ENCODE measurements at places on chromosomes 3 and 15.

GRCh38 chr3:42182555-42182954 is 83.4 kb downstream of the CCK start:
- peak; percentile 4 for DNase-seq

GRCh38 chr3:126828306-126828705 is 124.3 kb downstream of the CHCHD6 start:
- DNase-seq, result no peak

DNA sequence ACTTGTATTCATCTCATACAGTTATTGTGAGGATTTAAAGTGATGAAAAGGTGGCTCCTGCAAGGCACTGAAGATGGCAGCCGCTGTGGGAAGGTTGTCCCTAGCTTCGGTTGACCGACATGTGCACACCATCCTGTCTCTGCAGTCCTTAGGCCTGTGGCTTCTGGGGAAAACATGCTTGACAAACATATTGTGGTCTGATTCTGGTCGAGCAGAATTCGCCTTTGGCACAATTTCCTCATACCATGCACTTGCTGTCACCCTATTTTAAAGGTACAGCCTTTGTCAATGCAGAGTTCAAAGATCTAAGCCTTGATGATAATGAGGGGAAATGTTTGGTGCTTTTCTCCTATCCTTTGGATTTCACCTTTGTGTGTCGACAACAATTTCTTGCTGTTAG is 50.9 kb downstream of the PRICKLE2 start:
- no peak for DNase-seq

GRCh38 chr3:128133273-128133883 is 9.8 kb upstream of the RUVBL1 start:
- DNase-seq, result peak; percentile 15

DNA sequence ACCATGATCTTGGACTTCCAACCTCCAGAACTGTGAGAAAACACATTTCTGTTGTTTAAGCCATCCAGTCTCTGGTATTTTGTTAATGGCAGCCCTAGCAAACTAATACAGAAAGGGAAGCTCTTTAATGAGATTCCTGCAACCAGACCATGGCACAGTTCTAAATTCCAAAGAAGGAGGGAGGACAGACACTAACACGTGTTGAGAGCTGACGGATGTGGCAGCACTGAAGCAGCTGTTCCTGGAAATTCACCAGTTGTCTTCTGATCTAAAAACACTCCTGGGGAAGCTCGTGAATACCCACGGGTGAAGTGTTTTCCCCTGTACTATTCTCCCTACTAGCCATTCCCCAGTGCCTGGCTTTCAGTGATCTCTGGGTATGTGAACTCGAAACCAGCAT is 56.7 kb downstream of the RPL22L1 start:
- no peak for DNase-seq

DNA sequence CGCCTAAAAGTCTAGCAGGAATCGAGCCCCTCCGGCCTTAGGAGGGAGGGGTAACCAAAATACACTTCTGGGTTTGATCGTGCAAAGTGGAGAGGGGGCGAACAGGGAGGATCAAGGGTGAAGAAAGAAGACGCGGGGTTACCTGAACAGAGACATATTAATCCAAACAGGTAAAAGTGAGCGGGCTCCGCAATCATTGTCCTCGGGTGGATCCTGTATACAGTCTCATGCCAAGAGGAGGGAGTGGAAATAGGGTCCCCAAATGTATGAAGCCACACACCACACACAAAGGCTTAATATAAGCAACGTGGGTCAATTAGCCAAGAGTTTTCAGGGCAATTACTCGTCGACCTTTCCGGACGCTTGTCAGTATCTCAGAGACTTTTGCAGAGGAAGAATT is 749.5 kb downstream of the ROBO1 start:
- DNase-seq, result no peak

DNA sequence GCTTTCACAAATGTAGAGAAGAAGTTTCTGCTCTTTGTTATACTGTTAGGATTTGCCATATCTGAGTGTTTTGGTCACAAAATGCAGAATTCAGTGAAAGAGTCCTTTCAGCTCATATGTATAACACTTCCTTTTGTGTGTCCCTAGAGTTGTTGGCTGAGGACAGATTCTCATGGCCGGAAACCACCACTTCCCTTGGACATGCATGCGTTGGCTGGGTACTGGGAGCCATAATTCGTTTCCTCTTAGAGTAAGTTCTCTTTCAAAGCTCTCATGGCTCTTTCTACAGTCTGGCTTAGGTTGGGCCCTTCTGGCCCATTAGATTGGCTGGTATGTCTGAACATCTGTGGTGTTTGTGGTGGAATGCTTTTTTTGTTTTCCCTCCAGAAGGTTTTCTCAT is 298.5 kb downstream of the DIPK2A start:
- DNase-seq, result no peak

DNA sequence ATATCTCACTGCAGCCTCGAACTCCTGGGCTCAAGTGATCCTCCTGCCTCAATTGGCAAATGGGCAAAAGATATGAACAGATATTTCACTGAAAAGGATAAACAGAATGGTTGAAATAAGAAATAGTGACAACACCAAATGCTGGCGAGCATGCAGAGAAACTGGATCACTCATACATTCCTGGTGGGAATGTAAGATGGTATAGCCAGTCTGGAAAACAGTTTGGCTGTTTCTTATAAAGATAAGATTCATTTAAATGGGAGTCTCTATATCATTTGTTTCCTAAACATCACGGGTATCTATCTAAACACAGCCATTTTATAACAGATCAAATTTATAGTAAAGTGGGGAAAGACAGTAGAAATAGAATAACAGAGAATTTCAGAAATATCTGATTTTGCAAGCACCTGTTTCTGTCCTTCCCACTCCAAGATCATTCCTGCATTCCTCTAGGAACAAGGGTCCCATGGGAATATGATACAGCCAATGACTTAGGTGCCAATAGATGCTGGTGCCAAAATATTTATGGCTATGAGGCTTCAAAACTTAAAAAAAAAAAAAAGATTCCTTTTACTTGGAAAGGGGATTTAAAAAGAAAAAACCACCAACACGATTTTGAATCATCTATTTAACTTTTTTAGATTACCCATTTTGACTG is 9.9 kb upstream of the TFDP2 start:
- no peak for DNase-seq

DNA sequence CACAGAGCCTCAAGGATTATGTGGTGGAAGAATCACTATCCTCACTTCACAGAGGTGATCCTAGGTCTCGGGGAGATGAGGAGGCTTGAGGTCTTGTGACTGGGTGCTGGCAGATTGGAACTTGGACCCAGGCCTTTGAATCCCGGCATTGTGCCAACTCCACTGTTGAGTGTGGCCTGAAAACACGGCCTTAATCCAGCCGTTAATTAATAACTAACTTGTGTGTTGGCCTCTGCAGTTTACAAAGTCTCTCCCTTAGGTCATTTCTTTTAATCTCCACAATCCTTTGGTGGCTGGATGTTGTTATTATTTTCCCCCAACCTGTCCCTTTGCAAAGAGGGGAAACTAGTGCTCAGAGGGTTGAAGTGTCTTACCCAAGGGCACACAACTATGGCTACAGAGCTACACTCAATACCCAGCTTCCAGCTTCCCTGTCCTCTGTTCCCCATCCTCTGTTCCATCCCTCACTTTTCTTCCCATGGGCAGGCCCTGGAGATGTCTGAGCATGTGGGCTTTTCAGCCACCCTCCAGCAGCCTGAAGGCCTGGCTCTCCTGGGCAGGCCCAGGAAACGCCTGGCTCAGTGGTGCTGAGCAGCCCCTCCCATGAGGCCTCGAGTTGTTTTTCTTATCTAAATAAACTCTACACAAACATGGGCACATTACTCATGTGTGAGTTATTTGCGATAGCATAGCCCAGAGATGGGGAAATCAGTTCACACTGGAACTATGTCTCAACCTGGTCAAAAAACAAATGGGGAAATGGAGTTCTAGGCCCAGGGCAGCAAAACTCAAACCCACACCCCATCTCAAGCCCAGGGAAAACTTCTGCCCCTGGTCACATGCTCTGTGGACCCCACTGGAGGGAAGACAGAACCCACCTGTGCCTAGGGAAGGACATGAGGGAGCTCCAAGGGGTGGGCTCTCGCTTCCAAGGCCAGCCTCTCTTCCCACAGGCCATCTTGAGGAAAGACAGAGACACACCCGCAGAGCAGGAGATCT is 16.8 kb upstream of the SMAD3 start:
- no peak for DNase-seq

- DNase-seq, result no peak
Measured at GRCh38 chr15:39025321-39025720, 460.7 kb upstream of the RASGRP1 start.

DNA sequence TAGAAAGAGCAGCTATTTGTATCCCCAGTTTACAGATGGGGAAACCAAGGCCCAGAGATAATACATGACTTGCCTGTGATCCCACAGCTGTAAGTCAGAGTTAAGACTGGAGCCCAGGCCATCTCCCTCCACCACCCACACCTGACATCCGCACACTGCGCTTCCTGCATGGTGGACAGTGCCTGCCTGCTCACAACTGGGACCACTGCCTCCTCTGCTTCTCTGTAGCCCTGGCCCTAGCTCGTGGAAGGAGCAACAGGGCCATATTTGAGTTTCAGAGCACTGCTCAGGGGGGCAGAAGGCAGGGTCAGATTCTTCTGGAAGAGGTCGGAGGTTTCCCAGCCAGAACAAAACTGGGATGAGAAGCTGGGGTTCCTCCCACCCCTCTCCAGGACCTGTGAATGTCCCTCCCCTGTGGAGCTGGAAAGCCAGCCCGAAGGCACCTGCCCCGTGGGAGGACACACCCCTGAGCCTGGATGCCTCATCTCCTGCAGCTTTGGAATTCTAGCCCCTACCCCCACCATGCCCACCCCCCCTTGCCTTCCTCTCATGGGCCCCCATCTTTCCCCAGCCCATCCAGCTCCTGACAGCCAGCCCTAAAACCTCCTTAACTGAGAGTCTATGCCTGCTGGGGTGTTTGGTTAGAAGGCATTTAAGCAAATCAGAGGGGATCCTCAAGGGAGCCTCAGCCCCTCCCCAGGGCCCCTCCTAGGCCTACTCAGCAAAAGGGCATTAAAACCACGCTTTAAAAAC is 100.1 kb downstream of the TPRA1 start:
- no peak for DNase-seq

GRCh38 chr15:64915518-64916227 is 4.0 kb downstream of the ANKDD1A start:
- no peak for DNase-seq

DNA sequence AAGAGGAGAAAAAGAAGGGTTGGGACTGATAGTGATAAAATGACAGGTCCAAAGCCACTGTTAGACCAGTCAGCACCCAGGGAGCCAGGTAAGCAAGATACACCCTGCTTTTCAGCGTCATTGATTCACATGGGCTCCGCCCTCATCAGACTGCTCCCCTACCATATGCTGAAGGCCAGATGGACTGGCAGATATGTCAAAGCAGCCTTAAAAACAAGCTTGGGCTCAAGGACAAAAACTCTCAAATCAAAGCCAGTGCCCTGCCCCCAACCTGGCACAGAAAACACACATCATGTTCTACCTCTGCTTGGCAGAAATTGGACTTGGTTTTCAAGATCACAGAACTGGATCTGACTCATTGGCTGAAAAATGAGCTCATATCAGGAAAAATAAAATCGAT is 33.4 kb downstream of the SH3BP5 start:
- no peak for DNase-seq

GRCh38 chr15:40823572-40824343 is 4.8 kb downstream of the PPP1R14D start:
- DNase-seq, result no peak

DNA sequence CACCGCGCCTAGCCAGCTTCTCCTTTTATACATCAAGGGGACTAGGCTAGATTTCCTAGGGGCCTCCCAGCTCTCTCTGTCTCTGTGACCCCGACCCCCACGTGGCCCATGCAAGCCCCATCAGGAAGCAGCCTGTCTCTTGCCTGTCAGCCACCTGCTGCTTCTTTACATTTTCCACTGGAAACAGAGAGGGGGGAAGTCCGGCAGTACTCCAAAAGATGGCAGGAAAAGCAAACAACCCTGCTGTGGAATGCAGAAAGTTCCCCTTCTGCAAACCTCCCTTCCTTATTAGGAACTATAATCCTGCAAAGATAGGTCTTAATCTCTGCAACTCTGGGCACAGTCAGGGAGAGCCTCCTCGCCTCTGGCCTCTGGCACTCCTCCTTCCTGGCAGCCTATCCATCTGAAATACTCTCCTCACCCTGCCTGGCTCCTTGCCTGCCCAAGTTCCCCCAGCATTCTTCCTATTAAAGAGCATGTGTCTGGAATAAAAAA is 47.4 kb upstream of the HACD2 start:
- DNase-seq, result no peak

DNA sequence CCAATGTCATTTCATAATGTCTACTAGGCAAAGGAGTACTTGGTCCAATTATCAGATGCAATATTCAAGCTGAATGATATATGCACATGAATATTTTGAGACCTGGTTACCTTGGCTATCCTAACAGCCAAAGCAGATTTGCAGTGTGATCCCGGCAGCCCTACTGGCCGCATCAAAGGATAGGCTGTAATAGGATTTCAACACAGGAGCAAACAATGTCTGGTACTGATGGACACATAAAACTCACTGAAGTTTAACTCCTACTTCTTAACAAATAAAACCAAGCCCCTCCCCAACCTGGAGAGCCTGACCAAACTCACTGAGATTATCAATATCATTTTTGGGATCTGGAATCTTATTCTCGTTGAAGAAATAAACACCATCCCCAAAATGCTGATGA is 130.2 kb downstream of the FOXP1 start:
- DNase-seq, result no peak

DNA sequence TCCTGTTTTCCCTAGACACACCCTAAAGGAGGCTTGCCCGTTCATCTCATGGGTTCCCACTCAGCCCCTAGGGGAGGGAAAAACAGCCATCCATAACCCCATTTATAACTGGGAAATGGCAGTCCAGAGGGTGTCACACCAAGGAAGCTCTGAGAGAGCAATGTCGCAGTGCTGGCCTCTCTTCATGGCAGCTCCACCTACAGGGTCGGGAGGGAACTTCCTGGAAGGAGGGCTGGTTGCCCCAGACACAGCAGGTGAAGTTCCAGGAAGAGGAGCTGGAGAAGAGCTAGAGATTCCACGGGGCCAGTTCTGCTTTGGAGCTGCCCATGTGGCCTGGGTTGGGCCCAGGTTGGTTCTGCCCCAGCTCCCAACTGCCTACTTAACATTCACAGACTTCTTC is 22.3 kb upstream of the LINGO1 start:
- DNase-seq, result no peak

GRCh38 chr15:61226361-61227256 is 2.5 kb downstream of the RORA start:
- DNase-seq, result no peak

- DNase-seq, result peak; percentile 70
Measured at GRCh38 chr3:150069633-150070032, 98.9 kb upstream of the PFN2 start.

GRCh38 chr15:25971053-25971452 is 107.9 kb upstream of the ATP10A start:
- DNase-seq, result no peak

GRCh38 chr3:179973931-179974361 is 62.8 kb downstream of the PEX5L start:
- DNase-seq, result no peak

DNA sequence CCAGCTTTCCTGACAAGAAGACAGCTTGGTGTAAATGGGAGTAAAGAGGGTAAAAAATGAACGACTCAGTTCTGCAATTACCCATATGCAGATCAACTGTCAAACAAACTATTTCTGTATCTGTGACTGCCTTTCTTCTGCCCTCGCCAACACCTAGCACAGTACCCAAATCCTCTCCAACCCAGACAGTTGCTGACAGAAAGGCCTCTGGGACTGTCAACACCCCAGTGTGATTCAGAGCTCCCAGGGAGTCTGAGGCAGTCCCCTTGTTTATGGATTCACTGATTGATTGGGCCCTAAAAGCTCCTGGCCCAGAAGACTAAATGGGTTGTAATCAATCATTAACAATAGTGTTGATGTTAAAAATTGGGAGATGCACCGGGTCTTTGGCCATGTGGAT is 20.2 kb downstream of the IL17RD start:
- no peak for DNase-seq
